ENCODE measurements at places on chromosomes 7 and 10.

DNA sequence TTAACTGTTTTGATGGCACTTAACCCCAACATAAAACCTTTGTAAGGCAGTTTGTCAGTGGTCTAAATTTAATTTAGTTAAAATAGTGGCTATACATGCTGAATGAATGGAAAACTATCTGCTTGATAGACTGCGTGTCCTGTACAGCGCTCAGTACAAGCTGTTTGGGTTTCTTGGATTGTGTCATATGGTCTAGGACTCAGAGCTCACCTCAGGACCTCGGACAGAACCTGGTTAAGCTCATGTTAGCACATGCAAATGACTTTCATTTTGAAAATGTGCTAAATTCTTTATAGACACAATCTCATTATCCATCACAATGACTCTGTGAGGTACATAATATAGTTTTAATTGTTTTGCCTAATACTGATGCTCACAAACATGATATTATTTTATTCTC is 55.7 kb upstream of the RELN start:
- no peak for DNase-seq

DNA sequence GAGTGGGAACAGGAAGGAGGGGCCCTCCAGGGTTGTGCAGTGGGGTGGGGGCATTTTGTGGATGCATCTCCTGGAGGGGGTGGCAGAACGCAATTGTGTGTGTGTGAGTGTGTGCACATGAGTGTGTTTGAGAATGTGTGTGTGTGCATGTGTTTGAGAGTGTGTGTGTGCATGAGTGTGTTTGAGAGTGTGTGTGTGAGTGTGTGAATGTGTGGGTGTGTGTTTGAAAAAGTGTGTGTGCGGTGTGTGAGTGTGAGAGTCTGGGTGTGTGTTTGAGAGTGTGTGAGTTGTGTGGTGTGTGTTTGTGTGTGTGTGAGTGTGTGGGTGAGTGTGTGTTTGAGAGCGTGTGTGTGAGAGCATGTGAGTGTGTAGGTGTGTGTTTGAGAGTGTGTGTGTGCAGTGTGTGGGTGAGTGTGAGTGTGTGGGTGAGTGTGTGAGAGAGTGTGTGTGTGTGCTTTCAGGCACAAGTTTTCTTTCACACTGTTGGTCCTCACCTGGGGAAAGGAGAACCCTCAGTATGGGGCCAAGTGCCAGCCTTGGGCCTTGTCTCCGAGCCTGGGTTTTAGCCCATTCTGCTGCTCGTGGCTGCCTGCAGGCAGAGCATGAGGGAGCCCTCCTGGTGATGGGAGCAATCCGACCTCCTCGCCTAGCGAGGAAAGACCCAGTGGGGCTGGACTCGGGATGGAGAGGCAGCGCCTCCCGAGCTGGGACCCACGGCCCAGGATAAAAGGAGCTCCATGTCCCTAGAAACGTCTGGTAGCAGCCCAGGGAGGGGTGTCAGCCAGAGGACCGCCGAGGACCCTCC is 35.6 kb downstream of the CDH23 start:
- no peak for DNase-seq

GRCh38 chr10:18021725-18022480 is 70.2 kb downstream of the SLC39A12 start:
- no peak for DNase-seq

DNA sequence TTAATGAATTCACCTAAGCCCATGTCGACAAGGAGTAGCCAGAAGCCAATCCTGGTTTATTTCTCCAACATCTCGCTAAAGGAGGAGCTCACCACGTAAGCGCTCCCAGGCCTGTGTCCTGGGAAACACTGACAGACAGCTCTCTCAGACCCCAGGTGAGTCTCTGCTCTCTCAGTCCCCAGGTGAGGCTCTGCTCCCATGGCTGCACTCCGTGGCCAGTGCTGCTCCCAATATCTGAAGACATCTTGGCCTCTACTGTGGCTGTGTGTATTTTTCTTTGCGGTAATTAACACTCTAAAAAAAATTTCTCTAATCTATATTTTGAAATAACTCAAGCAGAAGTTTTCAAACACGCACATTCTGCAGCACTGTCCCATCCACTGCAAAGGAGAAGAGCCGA is 564.5 kb downstream of the PTPRN2 start:
- no peak for DNase-seq

- no peak for DNase-seq
Measured at GRCh38 chr10:3666525-3667302, 118.3 kb downstream of the KLF6 start.

DNA sequence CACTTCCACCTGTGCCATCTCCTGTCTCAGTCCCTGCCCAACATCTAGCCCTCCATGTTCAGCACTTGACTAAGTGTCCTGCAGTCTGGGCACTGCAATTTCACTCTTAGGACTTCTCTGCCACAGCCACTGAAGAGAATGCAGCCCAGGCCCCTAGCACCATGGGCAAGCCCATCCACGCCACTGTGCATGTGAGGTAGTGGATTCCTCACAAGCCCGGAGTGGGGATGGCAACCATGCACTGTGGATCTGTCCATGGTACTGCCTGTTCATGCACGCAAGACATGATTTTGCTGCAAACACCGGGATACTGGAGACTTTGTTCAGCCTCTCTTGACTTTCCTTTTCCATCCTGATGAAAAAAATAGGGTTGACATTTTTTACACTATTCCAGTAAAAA is 12.3 kb downstream of the DDC start:
- DNase-seq, result peak; percentile 66

- DNase-seq, result peak; percentile 41
Measured at GRCh38 chr7:133253519-133253875, 619 bp downstream of the EXOC4 start.

- DNase-seq, result peak; percentile 79
Measured at GRCh38 chr10:15168291-15168785, at the start of gene NMT2. Gene NMT2, minus strand, starts transcription at chr10:15168693. Its CDS starts 81 bp downstream, at chr10:15168612.
